GM04503 (cell line): ENCODE measurements at places on chromosomes 6 and 20.

- DNase-seq: peak; percentile 64
Observed at GRCh38 chr6:34964564-34964963, 75.5 kb downstream of the ANKS1A start.

GRCh38 chr20:36860811-36861624, 14.9 kb upstream of the TLDC2 start:
- no peak for DNase-seq

- no peak for DNase-seq
Observed at GRCh38 chr20:31717478-31718201, 5.0 kb downstream of the BCL2L1 start.

GRCh38 chr20:24909861-24910260, 39.2 kb upstream of the CST7 start:
- DNase-seq: no peak

- peak; percentile 49 for DNase-seq
Observed at GRCh38 chr6:42158011-42158410, 15.2 kb upstream of the GUCA1A start.

DNA sequence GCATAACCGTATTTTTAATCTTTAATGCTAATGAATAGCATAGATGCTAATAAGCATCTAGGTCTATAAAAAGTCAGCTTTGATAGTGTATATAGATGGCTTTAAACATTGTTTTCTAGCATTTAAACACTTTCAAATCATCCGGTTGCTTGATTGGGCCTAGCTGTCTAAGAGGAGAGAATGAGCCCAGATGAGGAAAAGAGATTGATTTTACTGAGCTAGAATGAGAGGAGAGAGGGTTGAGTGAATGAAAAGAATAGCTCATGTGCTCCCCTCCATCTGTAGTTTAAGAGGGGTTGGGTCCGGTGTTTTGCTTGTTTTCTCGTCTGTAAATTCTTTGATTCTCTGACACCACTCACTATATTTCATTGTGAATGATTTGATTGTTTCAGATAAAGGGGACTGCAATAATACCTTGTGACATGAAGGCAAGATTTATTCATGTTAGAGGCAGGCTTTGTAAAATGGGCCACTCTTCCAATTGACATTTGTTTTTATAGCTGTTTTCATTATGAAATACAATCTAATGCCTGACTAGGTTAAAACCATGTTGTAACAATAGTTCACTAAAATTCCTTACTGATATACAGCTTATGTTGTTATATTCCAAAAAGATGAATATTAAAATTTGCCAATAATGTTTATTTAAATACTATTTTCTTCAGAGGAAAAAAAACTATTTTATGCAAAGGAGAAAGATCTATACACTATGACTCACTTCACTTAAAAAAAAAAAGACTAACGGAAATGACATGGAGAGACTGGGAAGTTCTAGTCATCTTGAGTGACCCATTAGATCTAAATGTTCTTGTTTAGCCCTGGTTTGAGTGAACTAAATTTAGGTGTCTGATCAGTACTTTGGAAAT, 3.2 kb downstream of the PTPN1 start:
- DNase-seq: no peak

DNA sequence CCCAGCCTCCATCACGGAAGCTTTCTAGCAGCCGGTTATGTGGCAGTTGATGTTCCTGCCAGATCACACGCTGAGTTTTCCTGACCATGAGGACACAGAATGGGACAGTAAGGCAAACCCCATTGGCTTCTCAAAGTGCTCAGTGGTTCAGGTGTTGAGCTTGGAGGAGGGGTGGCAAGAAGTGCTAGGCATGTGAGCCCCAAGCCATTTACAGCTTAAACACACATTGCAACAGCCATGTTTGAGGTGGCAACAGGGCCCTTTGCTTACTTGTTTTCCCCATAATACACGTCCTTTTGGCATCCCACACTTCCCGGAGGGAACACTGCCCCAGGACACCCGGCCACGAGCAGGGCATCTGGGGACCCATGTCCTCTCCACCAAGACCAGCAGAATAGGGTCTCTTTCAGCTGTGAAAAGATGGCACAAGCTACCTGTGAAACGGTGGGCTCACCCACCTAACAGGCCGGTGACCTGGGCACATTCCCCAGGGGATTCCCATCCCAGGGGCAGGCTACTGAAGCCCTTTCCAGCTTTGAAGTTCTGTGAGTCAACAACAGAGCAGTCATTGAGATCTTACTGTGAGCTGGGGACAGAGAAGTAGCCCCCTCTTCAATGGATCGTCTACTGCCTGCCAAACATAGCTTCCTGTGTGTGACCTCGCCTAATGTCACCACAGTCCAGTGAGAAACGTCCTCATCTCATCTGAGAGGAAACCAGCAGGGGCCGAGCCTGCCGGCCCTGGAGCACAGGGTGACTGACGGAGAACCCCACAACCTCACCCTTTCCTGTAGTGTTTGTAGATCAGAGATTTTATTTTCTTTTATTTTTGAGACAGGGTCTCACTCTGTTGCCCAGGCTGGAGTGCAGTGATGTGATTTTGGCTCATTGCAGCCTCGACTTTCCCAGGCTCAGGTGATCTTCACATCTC, 4.0 kb upstream of the TLDC2 start:
- no peak for DNase-seq

DNA sequence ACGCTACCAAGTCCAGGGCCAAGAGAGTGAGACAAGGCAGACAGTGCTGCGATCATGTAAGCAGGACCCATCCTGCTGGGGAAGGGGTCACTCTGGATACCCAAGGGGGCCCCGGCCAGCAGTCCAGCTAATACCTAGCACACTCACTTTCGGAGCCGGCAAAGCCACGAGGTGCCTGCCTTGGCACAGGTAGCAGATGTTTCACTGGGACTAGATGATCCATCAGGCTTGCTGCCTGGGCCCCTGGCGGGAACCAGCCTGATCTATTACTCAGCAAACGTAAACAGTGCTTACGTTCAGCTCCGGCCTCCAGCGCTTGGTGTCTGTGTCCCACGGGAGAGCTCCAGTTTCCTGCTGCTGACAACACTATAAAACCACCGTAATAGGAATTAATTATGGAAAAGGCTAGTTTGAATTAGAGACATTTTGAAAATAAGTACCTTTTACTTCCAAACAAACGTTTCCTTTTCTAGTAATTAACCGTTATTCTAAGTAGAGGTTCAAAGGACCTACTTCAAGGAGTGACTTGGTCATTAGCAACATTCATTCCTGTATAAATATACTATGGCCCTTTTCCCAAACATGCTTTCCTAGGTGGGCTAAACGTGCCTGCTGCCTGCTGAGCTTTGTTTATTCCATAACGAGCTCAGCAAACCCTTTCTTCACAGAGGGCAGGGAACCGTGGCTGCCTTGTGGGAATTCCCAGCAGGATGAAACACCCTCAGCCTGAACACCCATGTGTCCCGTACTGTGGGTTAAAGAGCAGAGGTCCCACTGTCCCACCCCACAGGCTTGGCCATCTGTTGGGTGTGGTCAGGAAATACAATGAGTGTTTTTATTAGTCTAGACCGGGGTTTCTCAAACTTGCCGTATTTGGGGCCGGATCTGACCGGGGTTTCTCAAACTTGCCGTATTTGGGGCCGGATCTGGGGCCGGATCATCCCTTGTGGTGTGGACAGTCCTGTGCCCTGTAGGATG, 18.4 kb downstream of the SLC22A23 start:
- no peak for DNase-seq

DNA sequence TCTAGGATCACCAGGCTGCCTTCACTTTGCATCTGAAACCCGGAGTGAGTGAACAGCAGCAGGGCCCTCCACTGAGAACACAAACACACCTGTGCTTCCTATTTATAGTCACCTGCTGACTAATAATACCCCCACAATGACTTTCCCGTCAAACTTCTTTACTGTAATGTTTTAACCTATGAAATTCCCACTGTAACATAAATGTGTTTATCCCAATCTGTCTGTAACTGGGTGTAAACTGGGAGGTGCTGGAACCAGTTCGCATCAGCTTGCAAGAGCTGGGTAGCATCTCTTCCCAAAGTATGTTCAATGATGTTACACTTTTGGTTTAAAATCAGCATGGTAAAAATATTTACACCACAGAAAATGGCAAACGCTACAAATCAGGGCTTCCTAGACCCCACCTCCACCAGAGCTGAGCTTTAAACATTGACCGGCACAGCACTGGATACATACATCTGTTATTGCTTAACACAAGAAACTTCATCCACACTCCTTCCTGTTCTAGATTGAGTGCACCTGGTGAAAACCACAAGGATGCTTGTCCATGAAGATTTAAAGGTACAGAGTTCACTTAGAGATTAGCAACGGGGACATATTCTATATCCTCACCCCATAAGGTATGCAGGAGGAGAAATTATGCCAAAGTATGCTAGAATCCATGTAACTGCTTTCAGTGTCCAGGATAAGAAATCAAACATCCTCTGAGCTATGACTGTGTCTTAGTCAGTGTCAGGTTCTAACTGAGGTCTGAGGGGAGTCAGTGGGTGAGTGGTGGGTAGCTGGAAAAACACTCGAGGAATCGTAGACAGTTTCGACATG, 79.0 kb downstream of the ALDH8A1 start:
- DNase-seq: no peak

DNA sequence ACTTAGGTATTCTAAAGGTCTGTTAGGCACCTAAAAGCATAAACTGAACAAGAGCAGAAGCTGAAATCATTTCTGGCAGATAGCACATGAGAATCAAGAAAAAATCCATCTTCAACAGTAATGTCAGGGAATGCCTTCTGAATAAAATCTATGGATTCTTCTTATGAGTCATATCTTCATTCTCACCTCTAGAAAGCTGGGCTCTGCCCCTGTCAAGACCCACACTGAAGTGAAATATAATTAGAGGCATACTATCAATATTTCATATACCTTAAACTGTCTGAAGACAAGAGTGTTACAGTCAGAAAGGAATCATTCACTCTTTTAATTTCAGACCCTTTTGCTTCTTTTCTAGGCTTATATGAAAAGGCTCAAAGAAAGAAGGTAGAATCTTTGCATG, 485.8 kb upstream of the PTCHD4 start:
- DNase-seq: no peak

GRCh38 chr6:17099401-17100059, 2.3 kb upstream of the STMND1 start:
- no peak for DNase-seq

DNA sequence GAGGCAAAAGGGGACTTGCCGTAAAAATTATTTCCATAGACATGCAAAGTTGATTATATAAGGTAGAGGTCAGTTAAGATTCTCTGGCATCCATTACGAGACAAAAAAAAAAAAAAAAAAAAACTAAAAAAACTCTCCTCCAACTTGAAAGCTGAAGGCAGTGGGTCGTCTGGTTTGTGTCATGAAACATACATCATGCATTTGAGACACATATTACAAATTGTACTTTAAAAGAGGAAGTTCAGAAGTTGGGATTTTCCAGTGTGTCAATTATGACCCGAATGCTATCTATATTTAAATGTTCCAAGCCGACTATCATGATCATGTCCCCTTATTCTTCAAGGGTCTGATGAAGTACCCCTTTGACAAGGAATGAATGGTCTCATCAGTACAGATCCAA, 125.1 kb downstream of the ZNF217 start:
- DNase-seq: no peak

- no peak for DNase-seq
Observed at GRCh38 chr6:137867685-137868509, 838 bp downstream of the TNFAIP3 start.

DNA sequence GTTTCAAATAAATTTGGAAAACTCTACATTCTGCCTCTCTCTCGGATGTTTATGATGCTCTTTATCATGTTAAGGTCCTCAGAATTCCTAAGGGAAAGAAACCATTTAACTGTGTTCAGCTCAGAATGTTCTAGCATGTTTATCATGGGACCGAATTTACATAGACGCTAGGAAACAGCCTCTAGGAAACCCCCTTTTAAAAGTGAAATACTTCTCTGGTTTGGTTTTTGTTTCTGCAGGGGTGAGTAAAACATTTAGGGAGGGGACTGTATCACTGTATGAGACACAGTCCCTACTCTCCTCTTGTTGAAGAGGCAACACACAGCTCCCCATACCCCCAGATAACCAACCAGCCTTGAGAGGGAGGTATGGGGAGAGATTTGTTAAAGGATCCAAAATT, 267.6 kb upstream of the SUPT3H start:
- no peak for DNase-seq
